ENCODE measurements at places on chromosomes 1 and 21.

DNA sequence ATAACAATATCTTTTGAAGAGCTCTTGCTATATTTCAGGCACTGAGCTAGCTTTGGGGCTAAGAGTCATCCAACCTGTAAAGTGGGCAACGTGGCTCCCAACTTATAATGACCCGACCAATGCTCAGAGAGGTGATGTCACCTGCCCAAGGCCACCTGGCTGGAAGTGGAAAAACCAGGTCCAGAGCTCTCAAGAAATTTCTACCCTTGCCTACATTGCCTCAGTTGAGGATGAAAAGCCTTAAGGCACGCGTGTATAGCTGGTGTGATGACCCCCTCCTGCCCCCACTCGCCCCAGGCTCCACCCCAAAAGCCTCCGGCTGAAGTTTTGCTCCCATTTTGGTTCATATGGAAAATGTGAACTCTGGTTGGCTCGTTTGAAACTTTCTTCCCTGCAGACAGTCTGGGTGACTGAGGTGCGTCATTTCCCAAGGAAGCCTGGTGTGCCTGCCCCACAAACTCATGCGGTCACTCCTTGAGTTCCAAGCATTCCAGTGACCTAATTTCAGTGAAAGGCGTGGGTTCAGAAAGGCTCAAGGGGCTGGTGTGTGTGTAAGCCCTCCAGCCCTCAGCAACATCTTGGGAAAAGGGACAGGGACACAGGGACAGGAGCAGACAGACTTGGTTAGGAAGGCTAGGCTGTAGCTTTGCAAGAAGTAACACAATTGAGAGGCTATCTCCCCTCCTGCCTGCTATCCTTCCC, 20.5 kb downstream of the HTR1D start:
- no peak for DNase-seq

DNA sequence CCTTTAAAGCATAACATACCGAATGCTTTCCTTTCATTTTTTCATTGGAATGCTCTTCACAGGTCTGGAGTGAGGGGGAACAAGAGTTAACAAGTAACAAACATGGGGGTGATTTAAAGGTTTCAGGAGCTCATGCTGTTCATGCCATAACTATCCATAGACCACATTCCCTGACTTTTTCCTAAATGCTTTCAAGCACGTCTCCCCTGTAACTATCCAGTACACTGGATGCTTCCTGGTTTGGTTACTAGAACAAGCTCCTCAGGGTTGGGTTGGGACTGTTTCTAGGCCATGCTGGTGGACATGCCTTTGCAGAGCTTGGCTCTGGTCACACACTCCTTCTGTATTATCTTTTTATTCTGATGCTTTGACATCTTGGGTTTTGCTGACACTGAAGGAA, 38.6 kb downstream of the KCNK1 start:
- DNase-seq: no peak

DNA sequence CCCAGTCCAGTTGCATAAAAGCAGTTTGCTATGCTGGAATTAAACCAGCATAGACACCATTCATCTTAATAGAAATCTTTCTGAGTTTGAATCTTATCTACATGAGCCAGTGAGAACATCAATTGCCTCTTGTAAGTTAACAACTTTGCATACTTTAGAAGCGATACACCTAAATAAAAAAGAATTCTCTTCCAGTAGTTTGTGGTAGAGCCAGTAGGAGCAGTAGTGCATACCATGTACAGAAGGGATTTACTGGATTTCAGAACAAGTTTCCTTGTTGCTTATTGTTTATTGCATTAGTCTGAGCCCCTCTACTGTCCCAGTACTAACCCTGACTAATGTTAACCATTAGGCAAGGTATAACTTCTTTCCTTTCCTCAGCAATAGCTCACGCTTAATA, 313.1 kb downstream of the TGFB2 start:
- no peak for DNase-seq

GRCh38 chr1:212257157-212257556, 28.1 kb upstream of the PPP2R5A start:
- no peak for DNase-seq

DNA sequence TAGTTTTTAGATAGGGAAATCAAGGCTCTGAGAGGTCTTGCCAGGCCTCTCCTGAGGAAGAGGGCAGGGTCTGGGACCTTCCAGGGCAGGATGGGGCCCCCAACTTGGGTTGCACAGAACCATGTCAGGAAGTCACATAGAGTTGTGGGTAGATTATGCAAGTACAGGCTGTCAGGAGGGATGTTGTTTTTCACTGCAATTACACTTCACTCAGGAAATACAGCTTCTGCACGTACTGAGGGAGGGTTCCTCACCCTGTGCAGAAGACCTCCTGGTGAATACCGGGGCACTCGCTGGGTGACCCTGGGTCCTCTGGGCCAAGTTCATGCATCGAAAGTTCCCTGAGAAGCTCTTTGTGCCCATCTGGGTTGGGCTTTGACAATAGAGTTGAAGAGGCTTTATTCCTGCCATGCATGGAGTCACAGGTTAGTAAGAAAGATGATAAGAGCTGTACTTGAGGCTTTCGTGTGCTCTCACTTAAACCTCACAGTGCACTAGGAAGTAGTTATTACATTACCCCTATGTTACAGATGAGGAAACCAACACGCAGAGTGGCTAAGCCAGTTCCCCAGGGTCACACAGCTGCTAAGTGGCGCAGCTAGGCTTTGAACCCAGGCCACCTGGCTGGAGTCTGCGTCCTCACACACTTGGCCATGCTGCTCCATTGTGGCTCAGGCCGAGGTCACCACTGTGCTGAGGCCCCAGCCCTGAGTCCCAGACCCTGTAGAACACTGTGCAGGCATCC, 16.2 kb upstream of the TNFRSF1B start:
- DNase-seq: no peak

- DNase-seq: no peak
Observed at GRCh38 chr1:43621386-43621785, 28.6 kb upstream of the KDM4A start.

GRCh38 chr1:8754247-8754650, 63.2 kb downstream of the RERE start:
- DNase-seq: no peak

GRCh38 chr1:181112071-181112929, 23.8 kb downstream of the IER5 start:
- DNase-seq: no peak

DNA sequence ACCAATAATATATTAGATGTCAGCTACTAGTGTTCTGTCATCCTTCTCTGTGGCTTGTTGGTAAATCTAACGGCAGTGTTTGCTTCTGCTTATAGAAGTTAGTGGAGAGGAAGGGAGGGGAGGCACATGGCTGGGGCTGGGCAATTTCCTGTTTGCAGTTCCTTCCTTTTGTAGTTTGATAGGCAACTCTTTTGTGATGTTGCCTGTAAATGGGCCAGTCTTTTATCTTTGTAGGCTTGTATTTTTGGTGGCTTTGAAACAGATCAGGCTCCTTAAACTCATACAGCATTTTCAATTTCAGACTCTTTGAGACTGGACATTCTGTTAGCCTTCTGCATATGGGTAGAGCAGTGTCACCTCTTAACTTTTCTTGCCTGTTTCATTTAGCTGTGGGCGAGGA, 48.1 kb downstream of the CDC14A start:
- no peak for DNase-seq

GRCh38 chr1:226653311-226653921, 85.7 kb downstream of the ITPKB start:
- no peak for DNase-seq

DNA sequence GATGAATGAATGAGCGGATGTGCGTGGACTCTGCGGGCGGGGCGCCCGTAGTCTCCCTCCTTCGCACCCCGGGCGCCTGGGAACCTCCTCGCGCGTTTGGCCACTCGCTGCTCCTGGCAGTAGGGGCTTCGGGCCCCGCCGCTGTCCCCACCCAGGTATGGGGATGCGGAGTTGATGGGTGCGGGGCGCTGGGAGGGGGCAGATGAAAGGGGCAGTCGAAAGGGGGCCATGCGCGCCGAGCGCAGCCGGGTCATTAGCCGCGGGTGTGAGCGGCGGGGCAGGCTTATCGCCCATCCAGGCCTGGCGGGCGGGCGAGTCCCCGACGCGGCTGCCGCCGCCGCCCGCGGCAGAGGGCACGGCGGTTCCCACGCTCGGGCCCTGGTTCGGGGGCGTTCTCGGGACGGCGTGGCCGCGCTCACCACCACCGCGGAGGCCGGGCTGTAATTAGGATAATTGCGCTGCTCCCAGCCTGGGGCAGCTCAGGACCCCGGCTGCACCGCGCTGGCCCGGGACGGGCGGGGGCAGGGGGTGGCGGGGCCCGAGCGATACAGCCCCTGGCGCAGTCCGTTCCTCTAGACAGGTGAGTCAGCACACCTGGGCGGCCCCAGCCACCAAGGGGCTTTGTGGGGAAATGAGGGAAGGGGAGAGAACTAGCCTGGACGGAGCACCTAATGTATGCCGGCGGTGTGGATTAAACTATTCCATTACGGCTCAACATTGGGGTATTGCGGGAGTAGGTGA, 22.1 kb upstream of the CITED4 start:
- no peak for DNase-seq

DNA sequence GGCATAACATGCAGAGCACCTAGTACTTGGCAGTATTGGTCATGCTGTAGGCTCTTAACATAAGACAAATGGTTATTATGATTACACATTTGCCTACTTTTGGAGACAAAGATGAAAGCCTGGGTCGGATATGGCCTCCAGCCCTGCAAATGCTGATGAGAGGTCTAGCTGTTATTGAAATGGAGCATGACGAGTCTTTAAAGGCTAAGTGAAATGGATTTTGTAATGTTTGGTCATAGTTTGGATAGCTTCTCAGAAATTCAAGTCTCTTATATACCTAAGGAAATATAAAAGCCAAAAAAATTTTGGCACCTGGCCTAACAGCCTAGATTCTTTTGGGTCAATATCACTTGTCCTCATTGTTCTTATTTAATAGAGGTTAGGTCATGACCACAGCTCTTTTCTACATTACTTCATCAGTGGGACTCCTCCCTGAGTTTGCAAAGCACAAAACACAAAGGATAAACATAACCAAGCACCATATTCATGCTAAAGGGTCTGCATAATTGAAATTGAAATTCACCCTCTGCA, 69.2 kb upstream of the WLS start:
- DNase-seq: no peak

DNA sequence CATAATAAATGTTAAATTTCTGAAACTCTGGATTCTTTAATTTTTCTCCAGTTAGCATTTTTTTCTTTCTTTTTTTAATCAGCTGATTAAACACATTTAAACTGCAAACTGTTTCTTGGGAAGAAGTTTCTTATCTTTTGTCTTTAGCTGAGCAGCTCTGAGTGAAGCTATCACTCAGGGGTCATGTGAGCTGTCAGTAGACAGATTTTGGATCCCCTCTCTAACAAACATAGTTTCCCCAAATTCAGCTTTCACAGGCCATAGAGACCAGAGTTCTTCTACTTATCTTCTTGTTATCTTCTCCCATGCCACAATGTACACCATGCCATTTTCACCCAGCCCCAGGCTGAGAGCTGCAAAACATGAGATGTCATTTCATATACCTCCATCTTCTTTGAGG, 148.9 kb downstream of the CDC42BPA start:
- no peak for DNase-seq

GRCh38 chr1:18946550-18947381, 9.7 kb downstream of the IFFO2 start:
- no peak for DNase-seq

GRCh38 chr1:111894497-111894896, 95.0 kb downstream of the KCND3 start:
- no peak for DNase-seq

DNA sequence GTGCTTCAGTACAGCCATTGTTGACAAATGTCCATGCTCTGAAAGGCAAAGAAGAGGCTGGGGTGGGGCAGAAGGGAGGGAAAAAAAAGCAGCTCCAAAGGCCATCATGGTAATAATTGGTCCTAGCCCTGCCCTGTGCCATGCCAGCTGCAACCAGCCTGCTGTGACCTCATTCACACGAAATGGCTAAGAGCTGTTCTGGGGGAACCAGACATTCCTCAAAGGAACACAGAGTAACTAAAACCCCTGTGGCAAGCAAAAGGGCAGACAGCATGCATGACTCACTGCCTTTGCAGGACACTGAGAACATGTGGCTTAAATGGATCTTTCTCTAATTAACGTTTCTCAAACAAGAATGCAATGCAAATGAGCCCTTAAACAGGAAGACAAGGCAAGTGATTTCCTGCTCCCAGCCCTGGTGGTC, 42.3 kb downstream of the STYXL2 start:
- no peak for DNase-seq

DNA sequence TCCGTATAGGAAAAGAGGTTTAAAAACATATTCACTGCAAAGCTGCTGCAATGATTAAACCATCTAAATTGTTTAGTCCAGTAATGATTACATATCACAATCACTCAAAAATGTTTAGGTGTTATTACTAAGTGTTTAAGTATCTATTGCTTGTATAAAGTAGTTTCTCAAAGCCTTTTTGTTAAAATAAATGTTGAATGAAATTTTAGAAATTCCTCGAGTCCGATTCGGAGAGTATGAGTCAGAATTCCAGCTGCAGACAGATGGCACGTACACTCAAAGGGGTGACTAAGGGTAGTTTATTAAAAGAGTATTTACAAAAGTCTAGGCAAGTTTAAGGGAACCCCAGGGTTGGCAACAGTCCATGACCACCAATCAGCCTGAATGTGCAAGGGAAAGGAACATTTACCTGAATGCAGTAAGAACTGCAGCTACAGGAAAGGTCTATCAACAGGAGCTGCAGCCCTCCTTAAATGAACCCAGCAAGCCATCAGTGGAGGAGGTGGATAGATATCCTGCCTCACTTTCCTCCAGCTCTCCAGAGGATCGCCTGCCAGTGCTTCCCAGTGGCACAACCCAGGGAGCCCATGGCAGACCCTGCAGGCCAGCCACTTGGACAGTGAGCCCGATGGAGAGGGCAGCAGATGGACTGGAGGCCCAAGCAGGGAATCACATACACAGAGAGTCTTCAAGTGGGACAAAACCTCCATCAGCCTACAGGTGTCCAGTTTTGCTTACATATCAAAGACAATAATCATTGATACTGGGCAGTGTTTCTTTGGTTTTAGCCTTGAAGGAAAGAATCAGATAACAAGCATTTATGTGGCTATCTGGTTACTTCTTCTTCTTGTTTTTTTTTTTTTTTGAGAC, 92.1 kb upstream of the SLC44A3 start:
- DNase-seq: no peak

- DNase-seq: no peak
Observed at GRCh38 chr1:217734973-217735372, 103.8 kb downstream of the SPATA17 start.

- no peak for DNase-seq
Observed at GRCh38 chr1:221697923-221698425, 43.9 kb downstream of the DUSP10 start.

DNA sequence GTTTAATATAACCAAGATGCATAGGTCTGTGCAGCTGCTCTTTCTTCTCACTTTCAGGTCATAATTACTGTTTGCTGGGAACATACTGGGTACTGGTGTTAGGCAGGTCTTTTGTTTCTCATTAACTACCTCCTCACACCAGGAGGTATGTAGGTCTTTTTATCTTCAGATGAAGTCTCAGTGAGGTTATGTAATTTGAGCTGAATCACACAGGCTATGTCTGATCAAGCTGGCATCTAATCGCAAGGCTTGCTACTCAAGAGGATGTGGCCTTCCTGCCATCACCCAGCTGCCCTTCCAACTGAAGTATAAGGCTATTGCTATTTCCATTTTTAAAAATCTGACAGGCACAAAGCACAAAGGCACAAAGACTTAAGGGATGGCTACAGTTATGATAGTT, 96.4 kb downstream of the RUNX1 start:
- DNase-seq: peak; percentile 86
